ENCODE measurements at places on chromosomes 4 and X.

DNA sequence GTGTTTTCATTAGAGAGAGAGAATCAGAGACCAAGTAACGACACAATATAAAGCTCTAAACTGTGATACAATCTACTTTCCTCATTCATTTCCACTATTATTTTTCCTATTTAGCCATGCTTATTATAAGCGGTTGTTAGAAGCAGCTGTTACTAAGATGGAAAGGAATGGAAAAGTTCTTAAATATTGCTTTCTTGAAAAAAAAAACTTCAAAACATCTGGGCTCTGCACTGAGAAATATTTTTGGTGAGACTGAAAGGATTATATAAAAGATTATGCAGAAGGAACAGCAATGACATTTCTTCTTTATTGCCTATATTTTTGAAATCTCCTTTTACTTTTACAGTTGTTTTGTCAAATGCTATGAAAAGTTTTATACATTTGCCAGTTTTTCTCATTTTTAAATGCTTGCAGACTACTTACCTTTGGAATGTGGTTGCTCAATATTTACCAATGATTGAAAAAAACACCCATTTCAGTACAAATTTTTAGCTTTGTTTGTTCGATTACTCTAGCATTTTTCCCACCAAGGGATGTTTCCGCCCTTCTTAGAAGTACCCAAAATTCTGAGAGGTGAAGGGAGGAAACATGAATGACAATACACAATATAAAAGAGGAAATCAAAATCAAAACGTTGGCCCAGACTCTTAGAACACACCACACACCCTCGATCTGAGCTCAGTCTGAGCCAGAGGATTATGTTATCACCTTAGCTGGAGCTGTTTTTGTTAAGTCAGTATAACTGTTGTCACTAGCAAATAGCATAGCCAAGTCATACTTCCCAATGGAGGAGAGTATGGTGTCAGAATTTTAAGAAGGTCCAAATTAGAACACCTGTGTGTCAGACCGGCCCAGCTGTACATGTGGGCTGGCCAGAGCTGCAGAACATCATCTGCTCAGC, 18.4 kb downstream of the DKK2 start:
- DNase-seq: no peak

- DNase-seq: no peak
These were observed 104.7 kb downstream of the SYNPO2 start for GRCh38 chr4:118993333-118993732.

DNA sequence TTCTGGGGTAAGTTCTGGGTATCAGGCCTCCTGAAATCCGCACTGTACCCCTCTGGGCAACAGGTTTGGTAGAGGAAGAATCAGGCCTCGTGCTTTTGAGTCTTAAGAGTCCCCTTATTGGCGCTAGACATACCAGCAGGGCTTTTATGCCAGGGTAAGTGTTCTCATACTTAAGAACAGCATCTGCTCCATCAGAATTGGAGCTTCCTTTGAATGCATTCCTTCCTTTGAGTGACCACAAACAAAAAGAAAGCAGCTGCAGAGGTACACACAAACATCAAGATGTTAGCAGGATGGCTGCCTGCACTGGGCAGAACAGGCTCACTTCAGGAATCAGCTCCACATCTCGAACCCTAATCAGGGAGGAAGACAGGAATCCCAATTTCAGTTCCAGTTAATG, 156.8 kb downstream of the MGST2 start:
- DNase-seq: no peak

- DNase-seq: no peak
These were observed 56.5 kb upstream of the ARX start for GRCh38 chrX:25072247-25072646.

DNA sequence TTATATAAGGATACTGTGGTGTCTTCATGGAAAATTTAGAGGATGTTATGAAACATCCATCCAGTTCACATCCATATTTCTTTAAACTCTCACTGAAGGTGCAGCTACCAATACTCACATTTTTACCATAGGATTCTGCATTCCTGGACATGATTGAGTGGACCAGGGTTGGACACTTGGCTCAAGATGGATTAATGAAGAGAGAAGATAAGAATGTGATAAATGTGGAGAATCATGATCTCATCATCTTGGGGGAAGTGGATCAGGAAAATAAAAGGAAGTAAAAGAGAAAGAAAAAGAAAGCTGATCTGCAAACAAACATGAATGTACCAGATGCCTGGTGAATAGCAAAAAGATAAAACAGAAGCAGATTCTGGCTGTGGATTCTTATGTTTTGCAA, 175.4 kb downstream of the NPFFR2 start:
- no peak for DNase-seq

DNA sequence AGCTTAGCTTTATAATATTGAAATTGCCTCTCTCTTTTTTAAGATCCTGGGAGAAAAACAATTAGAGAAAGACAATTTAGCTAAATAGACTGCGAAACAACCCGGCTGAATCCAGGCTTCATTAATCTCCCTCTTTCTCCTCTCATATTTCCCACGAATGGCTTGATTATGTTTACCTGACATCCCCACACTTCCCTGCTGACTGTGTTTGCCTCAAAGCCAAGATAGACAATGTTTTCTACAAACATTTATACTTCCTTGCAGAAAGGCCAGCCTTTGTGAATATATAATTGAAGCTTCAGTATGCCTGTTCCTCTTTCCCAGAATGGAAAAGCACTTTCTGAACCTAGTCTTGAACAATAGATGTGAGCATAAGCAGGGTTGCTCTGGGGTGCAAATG, 566.8 kb downstream of the PDHA2 start:
- DNase-seq: no peak

DNA sequence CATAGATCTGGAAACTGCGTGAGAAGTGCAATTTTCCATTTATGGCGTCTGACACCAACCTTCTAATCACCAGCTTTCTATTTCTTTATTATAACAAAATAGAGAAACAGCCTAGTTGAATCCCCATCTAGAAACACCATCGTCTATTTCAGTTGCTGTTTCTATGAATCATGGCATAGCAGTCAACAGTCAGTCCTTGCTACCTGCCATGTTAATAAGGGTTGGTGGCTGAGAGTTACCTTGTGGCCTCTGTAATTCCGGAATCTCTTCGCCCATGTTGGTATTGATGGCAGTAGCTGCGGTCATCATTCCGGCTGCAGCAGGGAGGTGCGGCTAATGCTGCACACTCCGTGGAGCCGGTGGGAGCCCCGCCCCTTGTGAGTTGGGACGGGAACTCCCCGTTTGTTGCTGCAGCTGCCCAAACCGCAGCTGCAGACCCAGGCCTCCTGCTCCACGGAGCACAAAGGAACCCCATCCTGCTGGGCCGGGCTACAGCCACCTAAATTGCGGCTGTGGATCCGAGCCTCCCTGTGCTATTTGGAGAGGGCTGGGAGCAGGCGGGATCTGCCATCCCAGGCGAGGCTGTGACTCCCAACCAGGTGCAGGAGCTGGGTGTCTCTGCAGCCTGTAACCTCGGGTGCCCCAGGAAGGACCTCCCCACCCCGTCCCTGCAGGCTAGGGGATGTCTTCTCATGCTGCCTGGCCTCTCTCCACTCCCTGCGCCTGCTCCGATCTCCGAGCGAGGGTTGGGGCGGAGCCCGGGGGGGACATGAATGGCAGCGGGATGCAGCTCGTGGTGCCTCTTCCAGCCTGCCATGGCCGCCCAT, 115.4 kb upstream of the STK26 start:
- no peak for DNase-seq

GRCh38 chrX:49853661-49854060, 24.6 kb downstream of the PAGE4 start:
- no peak for DNase-seq

DNA sequence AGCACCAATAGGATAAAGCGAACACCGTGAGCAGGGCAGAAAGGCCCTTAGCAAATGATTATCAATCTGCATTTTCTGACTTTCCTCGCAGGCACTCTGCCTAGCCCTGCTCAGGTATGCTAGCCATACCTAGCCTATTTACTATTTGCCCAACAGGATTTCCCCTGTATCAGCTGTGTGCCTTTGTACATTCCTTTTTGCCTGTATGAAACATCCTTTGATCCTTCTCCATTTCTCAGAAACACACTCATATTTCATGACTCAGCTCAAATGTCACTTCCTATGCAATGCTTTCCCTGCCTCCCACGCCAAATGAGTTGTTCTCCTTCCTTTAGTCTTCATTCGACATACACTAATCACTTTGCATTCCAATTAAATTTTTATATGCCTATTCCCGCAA, 37.2 kb downstream of the PCDH7 start:
- DNase-seq: no peak

DNA sequence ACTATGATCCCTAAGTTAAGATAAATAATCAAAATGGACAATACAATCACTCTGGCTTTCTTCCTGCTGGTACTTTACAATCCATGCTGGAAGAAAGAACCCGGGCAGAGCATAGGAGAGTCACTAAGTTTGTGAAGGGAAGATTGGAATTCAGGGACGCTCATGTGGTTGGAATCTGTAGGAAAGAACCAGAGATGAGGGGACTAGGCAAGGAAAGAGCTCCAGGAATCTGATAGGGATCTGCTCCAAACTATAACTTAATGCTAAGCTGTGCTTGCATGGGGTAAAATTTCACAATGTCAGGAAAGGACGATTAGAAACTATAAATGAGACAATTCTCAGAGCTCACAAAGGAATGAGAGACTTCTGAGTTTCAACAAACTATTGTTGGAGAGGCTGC, 167.5 kb downstream of the ADGRA3 start:
- no peak for DNase-seq

GRCh38 chrX:94831364-94831763, 1157.4 kb downstream of the FAM133A start:
- DNase-seq: no peak

DNA sequence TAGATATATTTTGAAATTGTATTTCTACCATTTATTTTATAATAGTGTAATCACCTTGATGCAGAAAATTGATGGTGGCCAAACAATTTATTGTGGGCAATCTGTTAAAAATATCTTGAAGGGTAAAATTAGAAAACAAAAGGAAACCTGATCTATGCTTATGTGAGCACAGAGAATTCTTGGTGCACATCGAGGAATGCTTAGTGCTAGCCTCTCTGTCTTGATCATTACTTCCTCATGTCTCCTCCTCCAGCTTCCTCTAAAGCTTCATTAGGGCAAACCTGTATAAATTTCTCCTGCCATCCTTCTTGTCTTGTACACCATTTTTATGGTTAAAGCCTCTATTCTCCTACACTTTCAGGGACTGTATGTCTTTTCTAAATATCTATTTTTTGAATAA, 725.8 kb downstream of the RAPGEF2 start:
- DNase-seq: no peak

- DNase-seq: peak; percentile 20
These were observed 12.3 kb upstream of the SYTL5 start for GRCh38 chrX:37993837-37994619.

GRCh38 chr4:42915484-42915883, 23.0 kb downstream of the GRXCR1 start:
- DNase-seq: no peak

- DNase-seq: no peak
These were observed 30.8 kb downstream of the BLOC1S4 start for GRCh38 chr4:6746721-6747293.

DNA sequence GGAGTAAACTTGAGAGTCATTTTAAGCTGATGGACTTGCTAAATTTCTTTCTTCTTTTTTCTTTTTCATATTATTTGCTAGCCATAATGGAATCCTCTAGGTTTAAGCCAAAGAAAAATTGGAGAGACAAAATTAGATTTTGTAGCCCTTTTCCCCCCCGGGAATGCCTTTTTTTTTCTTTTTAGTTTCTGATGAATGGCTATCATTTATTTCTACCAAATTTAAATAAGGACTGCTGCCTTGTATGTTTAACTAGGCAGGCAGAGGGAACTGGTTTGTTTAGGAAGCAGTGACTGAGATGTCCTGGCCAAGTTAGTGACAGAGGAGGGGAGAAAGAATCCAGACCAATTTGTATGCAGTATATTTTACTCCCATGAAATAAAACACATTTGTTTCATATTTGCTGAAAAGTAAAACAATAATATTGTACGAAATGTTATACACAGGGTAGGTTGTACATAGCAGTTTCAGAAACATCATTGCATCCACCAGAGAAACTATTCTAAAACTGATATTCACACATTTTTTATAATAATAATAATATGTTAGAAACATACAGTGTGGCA, 5.7 kb downstream of the PITX2 start:
- no peak for DNase-seq

DNA sequence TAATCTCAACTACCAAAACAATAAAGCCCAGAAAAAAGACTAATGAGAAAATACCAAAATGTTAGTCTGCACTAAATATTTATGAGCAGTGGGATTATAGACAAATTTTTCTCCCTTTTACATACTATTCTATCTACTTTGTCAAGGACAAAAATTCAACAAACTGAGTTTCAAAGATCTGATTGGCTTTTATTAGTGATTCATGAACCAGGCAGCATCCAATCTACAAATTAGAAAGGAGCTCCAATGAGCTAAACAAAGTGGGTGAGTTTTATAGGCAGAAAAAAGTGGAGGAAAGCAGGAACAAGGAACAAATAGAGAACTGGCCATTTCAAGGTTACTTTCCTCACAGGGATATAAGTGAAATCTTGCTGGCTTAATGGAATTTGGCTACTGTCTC, 24.4 kb upstream of the SH3KBP1 start:
- DNase-seq: no peak

DNA sequence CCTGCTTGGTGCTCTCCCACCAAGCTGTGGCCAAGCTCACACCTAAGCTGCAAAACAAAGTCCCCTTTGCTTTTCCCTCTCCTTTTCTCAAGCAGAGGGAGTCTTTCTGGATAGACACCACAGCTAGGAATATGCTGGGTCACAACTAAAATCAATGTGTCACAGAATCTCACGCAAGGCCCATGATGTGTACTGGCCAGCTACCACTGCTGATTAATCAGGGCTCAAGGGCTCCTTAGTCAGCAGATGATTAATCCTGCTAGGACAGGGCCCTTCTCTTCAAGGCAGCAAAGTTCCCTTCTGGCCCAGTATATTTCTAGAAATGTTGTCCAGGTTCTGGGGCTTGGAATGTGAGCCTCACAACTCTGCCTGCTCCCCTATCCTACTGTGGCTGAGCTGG, 32.0 kb upstream of the TENT5D start:
- no peak for DNase-seq

GRCh38 chr4:103099691-103100392, at the start of gene BDH2:
Gene BDH2 (minus strand): TSS chr4:103099834. CDS start chr4:103096254, 3,580 bp downstream.
- DNase-seq: peak; percentile 82

DNA sequence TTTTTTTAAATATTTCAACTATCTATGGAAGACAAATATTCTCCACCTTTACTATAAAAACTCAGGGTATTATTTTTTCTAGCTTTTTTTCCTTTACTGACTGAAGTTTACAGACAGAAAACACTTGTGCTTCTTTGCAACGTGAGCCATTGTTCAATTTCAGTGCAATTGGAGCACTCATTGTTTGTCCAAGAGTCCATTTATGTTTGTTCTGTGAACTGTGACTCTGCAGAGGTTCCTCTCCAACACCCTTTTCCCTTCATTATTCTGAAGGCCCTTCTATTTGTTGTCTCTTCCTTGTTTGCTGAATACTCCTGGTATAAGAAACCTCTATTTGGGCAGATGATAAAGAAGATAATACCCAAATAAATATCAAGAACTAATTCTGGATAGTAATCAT, 37.4 kb downstream of the DAPP1 start:
- no peak for DNase-seq

GRCh38 chr4:8471211-8471875, 30.8 kb downstream of the TRMT44 start:
- no peak for DNase-seq

- DNase-seq: no peak
These were observed 13.2 kb upstream of the CLDN24 start for GRCh38 chr4:183335369-183335940.
